Left lung (tissue), 14 donors: ENCODE measurements at places on chromosomes 13 and 19. TPM values are rescaled to one million over a fixed set of nuclear protein-coding genes. Genes with fewer than 3 reads are reported as not detected.
A peak's percentile ranks its signal among the peaks of the same experiment; 100 is the strongest.

The OSCAR gene
- total RNA-seq: 57.1 TPM

The ZNF576 gene
- total RNA-seq: 11.5 TPM

DNA sequence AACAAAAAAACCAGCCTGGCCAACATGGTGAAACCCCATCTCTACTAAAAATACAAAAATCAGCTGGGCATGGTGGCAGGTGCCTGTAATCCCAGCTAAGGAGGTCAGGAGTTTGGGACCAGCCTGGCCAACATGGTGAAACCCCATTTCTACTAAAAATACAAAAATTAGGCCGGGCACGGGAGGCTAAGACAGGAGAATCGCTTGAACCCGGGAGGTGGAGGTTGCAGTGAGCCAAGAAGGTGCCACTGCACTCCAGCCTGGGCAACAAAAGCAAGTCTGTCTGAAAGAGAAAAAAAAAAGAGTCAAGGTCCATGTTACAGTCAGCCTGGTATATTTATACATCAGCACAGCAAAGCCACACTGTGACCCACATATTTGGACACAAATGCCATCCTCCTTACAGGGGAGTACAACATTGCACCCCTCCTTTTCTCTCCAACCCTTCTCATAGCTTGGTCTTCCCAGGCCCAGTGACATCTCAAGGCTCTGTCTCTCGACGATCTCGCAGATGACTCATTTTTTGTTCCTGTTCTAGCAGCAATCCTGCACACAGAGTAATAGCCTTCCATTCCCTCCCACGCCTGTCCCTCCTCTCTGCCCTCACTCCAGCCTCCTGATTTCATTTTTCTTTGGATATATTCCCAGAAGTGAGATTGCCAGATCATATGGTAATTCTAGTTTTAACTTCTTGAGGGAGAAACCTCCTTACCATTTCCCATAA is 21.0 kb upstream of the DPP9 start:
- H3K27ac ChIP-seq: no peak overlapping the region
- H3K4me3 ChIP-seq: no peak overlapping the region
- H3K36me3 ChIP-seq: no peaks in the 10 kb centered on the region
- DNase-seq: no peak

The UPK1A gene
- total RNA-seq: not detected

GRCh38 chr13:36606060-36606459 is 67.8 kb upstream of the SERTM1 start:
- H3K4me1 ChIP-seq: no peaks in the 10 kb centered on the region
- no peaks in the 10 kb centered on the region for H3K36me3 ChIP-seq
- no peak overlapping the region for H3K4me3 ChIP-seq
- DNase-seq: no peak

DNA sequence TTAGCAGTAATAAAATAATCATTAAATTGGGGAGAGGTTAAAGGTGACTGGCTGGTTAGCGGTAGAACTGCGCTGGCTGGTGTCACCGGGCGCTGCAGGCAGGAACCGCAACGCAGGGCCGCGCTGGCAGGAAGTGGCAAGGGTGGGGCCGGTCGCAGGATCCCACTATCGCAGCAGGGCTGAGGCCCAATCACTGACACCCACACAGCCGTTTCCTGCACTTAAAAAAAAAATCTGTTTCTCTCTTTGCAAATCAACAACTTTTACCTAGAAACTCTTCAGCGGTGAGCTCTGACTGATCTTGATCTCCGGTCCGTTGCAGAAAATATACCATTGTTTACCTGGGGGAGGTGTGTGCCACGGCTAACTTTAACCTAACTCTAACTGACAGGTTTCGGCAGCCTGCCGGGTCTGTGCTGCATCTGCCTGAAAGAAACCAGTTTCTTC is 46.9 kb downstream of the KLF2 start:
- H3K27me3 ChIP-seq: no peaks in the 10 kb centered on the region
- DNase-seq: peak; percentile 79
- no peak overlapping the region for H3K4me3 ChIP-seq

- H3K4me1 ChIP-seq: peaks cover 20% of the 10 kb centered on the region
- no peaks in the 10 kb centered on the region for H3K36me3 ChIP-seq
- H3K4me3 ChIP-seq: peak overlapping the region; percentile 45
- H3K27me3 ChIP-seq: peaks cover 5% of the 10 kb centered on the region
- no peak for DNase-seq
- H3K27ac ChIP-seq: no peak overlapping the region
Measured at GRCh38 chr19:33063753-33064457, 783 bp downstream of the RHPN2 start.

GRCh38 chr19:7570761-7571160 is 24.9 kb upstream of the CAMSAP3 start:
- H3K4me3 ChIP-seq: no peak overlapping the region
- DNase-seq: no peak
- no peaks in the 10 kb centered on the region for H3K4me1 ChIP-seq
- H3K27me3 ChIP-seq: no peaks in the 10 kb centered on the region
- H3K27ac ChIP-seq: no peak overlapping the region

DNA sequence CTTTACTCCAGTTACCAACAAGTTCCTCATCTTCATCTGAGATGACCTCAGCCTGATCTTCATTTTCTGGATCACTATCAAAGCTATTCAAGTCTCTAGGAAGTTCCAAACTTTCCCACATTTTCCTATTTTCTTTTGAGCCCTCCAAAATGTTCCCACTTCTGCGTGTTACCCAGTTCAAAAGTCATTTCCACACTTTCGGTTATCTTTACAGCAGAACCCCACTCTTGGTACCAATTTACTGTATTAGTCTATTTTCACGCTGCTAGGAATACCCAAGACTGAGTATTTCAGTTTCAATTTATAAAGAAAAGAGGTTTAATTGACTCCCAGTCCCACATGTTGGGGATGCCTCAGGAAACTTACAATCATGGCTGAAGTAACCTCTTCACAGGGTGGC is 274.3 kb downstream of the FGF9 start:
- DNase-seq: no peak
- no peak overlapping the region for H3K4me3 ChIP-seq
- H3K27me3 ChIP-seq: no peaks in the 10 kb centered on the region
- no peaks in the 10 kb centered on the region for H3K36me3 ChIP-seq
- H3K4me1 ChIP-seq: no peaks in the 10 kb centered on the region

The SYT3 gene
- total RNA-seq: 1.5 TPM

The PPP1R12C gene
- 93.2 TPM for total RNA-seq

- H3K4me1 ChIP-seq: peaks cover 8% of the 10 kb centered on the region
- H3K27ac ChIP-seq: no peak overlapping the region
- DNase-seq: no peak
- H3K36me3 ChIP-seq: no peaks in the 10 kb centered on the region
Measured at GRCh38 chr19:3721887-3722442, 13.8 kb downstream of the TJP3 start.

- H3K27me3 ChIP-seq: no peaks in the 10 kb centered on the region
- H3K27ac ChIP-seq: no peak overlapping the region
- peaks cover 48% of the 10 kb centered on the region for H3K36me3 ChIP-seq
- H3K4me1 ChIP-seq: no peaks in the 10 kb centered on the region
- H3K4me3 ChIP-seq: no peak overlapping the region
Measured at GRCh38 chr13:98848746-98849145, 96.3 kb upstream of the SLC15A1 start.

GRCh38 chr19:49856574-49857021 is 5.6 kb downstream of the PTOV1 start:
- peaks cover 8% of the 10 kb centered on the region for H3K27me3 ChIP-seq
- peaks cover 17% of the 10 kb centered on the region for H3K4me1 ChIP-seq
- no peak overlapping the region for H3K4me3 ChIP-seq
- peak; percentile 73 for DNase-seq
- H3K36me3 ChIP-seq: peaks cover 73% of the 10 kb centered on the region

DNA sequence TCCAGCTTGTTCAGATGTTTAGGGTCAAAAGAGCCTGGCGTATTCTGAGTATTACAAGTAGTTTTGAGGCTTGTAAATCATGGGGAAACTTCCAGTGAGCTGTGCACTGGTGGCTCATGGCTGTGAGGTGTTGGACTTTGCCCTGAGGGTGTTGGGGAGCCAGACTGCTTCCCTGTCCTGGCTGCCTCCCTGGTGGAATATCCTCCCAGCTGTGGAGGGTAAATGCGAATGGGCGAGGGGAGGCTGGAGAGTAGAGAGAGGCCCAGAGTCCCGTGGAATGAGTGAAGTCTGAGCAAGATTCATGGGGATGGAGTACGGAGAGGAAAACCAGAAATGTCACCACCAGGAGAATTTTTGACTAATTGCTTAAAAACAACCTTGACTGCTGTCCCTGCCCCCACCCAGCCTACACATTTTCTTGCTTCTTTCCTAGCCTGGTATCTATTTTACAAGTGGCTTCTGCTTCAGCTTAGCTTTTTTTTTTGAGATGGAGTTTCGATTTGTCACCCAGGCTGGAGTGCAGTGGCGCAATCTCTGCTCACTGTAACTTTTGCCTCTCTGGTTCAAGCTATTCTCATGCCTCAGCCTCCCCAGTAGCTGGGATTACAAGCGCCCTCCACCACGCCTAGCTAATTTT is 3.7 kb downstream of the SNRPA start:
- peaks cover 24% of the 10 kb centered on the region for H3K4me1 ChIP-seq
- no peak for DNase-seq
- peak overlapping the region; percentile 53 for H3K27ac ChIP-seq
- peaks cover 4% of the 10 kb centered on the region for H3K36me3 ChIP-seq

DNA sequence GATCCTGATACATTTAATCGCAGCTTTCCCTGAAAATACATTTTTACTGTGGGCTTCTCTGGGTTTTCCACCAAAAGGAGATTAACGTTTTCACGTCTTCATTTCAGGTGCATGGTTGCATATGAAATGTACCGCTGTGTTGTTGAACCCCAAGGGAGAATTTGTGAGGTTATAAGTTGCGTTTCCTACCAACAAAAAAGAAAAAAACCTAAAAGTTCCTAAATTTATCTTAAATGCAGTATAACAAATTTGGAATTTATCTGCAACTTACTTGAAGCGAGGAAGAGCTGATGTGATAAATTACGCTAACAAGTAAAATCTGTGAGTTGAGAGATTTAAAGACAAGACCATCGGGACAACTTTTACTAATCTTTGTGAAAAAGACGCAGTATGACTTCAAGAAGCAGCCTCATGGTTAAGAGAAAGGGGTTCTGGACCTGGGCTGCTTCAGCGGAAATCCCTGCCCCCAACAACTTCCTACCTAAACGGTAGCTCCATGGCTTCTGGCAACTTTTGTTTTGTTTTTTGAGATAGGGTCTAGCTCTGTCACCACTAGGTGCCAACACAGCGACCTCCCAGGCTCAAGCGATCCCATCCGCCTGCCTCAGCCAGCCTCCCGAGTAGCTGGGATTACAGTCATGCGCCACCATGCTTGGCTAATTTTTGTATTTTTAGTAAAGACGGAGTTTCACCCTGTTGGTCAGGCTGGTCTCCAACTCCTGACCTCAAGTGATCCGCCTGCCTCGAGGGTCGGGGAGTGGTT is 958 bp upstream of the OBI1 start:
- no peak overlapping the region for H3K27ac ChIP-seq
- no peaks in the 10 kb centered on the region for H3K36me3 ChIP-seq
- peaks cover 23% of the 10 kb centered on the region for H3K4me1 ChIP-seq
- peaks cover 4% of the 10 kb centered on the region for H3K27me3 ChIP-seq
- H3K4me3 ChIP-seq: peak overlapping the region; percentile 66

- no peaks in the 10 kb centered on the region for H3K27me3 ChIP-seq
- H3K36me3 ChIP-seq: no peaks in the 10 kb centered on the region
- no peak overlapping the region for H3K4me3 ChIP-seq
- no peak overlapping the region for H3K27ac ChIP-seq
- H3K4me1 ChIP-seq: no peaks in the 10 kb centered on the region
Measured at GRCh38 chr13:80329250-80329649, 11.7 kb downstream of the SPRY2 start.

- no peaks in the 10 kb centered on the region for H3K4me1 ChIP-seq
- H3K4me3 ChIP-seq: no peak overlapping the region
- no peaks in the 10 kb centered on the region for H3K36me3 ChIP-seq
- no peaks in the 10 kb centered on the region for H3K27me3 ChIP-seq
- no peak for DNase-seq
Measured at GRCh38 chr13:74367193-74367592, 233.0 kb upstream of the KLF12 start.

The TFPT gene
- 18.7 TPM for total RNA-seq

GRCh38 chr13:56615572-56615971 is 525.1 kb upstream of the PRR20A start:
- H3K27me3 ChIP-seq: no peaks in the 10 kb centered on the region
- H3K4me3 ChIP-seq: no peak overlapping the region
- DNase-seq: no peak

DNA sequence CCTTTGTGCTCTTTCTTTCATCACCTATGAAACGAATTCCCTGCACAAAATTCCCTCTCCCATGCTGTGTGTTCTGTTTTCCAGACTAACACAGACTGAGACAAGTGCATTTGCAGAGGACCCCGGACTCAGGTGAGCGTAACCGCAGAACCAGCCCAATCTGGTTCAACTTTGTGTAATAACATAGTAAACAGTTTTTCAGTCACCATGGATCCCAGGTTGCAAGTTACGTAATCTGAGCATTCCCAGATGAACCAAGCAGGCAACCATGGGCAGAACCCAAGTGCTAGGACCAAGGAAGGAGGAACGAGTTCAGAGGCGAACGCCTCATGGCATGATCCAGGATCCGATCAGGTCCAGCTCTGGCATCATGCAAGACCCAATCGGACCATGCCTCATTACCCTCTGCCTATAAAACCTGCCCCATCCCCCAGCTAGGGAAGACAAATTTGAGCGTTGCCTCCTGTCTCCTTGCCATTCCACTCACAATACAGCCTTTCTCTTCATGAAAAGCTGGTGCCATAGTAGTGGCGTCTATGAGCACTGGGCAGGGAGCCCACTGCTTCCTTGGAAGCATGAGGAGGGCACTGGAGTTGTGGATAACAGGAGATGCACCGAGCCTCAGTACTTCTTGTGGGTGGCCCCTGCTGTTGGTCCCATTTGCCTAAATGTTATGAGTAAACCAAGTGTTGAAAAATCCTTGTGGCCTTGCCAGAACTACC is 107.6 kb downstream of the ABCC4 start:
- H3K27ac ChIP-seq: no peak overlapping the region
- no peak for DNase-seq
- no peaks in the 10 kb centered on the region for H3K27me3 ChIP-seq
- H3K4me1 ChIP-seq: no peaks in the 10 kb centered on the region
- H3K4me3 ChIP-seq: no peak overlapping the region
